Activated naive CD4-positive, alpha-beta T cell treated with anti-CD3 and anti-CD28 coated beads for 36 hours (primary cell): ENCODE measurements at places on chromosomes 5 and 9.

- H3K27ac ChIP-seq: no peak overlapping the region
- no peak overlapping the region for H3K4me3 ChIP-seq
- no peaks in the 10 kb centered on the region for H3K36me3 ChIP-seq
- peaks cover 4% of the 10 kb centered on the region for H3K27me3 ChIP-seq
These were observed 46.4 kb upstream of the APC start for GRCh38 chr5:112691339-112691680.

- no peak overlapping the region for H3K4me3 ChIP-seq
- H3K27me3 ChIP-seq: no peaks in the 10 kb centered on the region
- H3K4me1 ChIP-seq: peaks cover 43% of the 10 kb centered on the region
- H3K36me3 ChIP-seq: peaks cover 2% of the 10 kb centered on the region
- DNase-seq: no peak
These were observed 49.6 kb upstream of the ABCA1 start for GRCh38 chr9:104977580-104977979.

DNA sequence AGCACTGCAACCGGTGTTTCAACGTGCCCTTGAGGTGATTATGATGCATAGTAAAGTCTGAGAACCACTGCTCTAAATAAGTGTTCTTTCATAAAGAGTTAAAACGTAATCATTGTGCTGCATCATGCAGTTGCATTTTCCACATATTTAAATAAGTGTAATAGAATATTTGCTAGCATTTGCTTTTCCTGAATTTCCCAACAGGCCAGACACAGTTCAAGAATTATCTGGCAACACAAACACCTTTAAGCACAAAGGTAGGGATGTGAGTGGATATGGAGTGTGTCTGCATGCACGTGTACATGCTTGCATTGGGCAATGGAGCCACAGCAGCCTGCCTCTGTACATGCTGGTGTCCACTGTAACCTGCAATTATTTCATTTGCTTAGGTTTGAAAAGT lies 193.6 kb upstream of the PIK3R1 start:
- H3K27ac ChIP-seq: no peak overlapping the region
- H3K4me1 ChIP-seq: no peaks in the 10 kb centered on the region

DNA sequence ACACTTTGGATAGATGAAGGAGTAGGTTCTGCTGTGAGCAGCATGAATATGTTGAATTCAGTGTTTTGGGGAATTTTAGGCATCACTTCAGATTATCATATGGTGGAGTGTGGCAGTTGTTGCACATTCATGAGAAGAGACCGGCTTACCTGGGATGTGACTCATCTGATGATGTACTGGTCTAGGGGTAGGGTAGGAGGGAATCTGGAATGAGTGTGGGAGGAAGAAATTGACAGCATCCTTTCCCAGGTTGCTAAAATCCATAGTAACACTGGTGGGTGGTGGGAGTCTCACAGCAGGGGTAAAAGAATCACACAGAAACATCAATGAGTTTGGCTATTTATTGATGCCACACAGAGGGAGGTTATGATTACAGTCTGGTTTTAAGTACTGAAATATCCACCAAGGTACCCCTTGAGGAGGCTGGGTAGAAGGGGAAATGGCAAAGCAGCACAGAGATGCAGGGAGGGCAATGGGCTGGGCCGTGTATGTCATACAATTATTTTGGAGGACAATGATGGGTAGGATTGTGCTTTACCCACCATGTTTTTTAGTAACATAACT lies 82.5 kb downstream of the TARS1 start:
- no peak overlapping the region for H3K27ac ChIP-seq
- H3K4me1 ChIP-seq: no peaks in the 10 kb centered on the region
- H3K36me3 ChIP-seq: no peaks in the 10 kb centered on the region
- no peak for DNase-seq
- H3K4me3 ChIP-seq: no peak overlapping the region
